Choroid plexus epithelial cell (primary cell): ENCODE measurements at places on chromosomes 16 and 17.

GRCh38 chr17:41140360-41141131 lies at the start of gene KRTAP4-6:
Gene KRTAP4-6, minus strand, starts transcription at chr17:41140544. Its CDS starts 57 bp downstream, at chr17:41140487.
- peak; percentile 54 for DNase-seq

DNA sequence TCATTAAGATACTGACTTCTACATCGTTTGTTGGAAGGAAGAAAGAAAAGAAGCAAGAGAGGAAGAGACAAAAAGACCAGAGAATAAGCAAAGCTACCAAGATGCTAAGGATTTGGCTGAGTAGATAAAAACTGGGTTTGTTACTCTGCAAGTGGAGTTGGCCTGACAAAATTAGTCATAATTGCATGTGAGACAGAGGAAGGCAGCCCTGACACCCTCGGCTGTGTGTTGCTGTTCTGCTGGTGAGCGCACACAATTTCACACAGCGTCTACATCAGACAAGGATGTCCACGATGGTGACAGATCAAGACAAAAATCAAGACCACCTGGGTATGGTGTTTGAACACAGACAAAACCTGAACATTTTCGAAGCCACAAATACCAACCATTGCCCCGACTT lies 75.4 kb upstream of the FA2H start:
- no peak for DNase-seq

GRCh38 chr17:82051776-82052637 lies at the start of the genes GPS1 and RFNG:
Gene GPS1, plus strand, starts transcription at chr17:82051898. Its CDS starts 34 bp downstream, at chr17:82051932.
Gene RFNG, minus strand, starts transcription at chr17:82051811. Its CDS starts 45 bp downstream, at chr17:82051766.
- DNase-seq: peak; percentile 59

DNA sequence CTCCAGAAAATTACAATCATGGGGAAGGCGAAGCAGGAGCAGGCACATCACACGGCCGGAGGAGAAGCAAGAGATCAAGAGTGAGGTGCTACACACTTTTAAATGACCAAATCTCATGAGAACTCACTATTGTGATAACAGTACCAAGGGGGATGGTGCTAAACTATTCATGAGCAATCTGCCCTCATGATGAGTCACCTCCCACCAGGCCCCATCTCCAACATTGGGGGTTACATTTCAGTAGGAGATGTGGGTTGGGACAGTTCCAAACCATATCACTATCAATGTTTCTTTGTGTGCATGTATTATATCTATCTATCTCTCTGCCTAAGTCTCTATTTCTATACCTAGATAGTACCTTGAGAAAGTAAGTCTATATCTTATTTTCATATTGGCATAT lies 724.8 kb downstream of the CDH11 start:
- DNase-seq: peak; percentile 33

DNA sequence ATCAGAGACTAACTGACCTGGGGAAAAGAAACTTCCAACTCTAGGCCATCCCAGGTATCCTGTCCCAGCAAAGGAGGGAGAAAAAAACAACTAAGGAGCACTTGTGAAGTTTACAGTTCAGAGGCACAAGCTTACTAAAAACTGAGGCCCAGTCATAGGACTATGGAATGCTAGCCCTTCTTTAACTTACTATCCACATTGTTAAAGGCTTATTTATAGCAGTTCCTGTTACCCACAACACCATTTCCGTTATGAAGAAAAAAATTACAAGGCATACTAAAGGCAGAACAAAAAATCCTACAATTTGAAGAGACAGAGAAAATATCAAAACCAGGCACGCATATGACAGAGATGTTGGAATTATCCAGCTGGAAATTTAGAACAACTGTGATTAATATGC lies 159.1 kb downstream of the CDH11 start:
- DNase-seq: peak; percentile 43

- no peak for DNase-seq
Measured at GRCh38 chr17:80820331-80820730, 171.3 kb upstream of the CHMP6 start.

DNA sequence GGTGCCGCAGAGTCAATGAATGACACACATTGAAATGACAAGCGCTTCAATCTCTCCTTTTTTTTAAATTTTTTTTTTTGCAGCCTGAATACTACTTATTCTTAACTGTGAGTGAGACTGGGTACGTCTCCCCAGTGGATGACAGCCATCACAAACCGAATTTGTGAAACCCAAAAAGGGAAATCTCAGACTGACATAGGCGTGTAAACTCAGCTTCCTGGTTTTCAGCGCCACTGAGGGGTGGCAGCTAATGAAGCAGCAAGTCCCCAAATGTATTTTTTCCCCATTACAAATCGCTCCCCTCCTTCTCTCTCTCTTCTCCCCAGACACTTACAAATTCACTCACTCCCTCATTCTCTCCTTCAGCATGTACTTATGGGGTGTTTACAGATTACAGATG lies 196.0 kb downstream of the MAF start:
- DNase-seq: no peak

DNA sequence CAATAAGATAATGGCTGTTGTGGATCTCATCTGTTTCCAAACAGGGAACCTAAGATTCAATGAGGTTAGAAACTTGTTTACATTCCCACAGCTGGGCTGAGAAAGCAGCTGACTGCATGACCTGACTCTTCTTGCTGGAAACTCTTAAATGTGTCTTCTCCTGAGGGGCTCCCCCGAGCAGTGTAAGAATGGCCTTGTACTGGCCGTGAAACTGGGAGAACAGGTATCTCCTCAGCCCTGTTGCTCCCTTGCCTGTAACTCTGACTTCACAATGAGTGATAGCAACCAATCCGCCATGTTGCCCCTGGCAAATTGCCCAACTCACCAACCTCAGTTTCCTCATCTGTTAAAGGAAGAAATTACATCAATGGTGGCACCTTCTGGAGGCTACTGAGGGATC lies 59.1 kb upstream of the CCL2 start:
- peak; percentile 21 for DNase-seq
